ENCODE measurements at places on chromosomes 4 and X.

GRCh38 chr4:130563185-130563888, 1467.4 kb downstream of the C4orf33 start:
- peak; percentile 55 for DNase-seq

GRCh38 chr4:149141391-149141790, 674.3 kb downstream of the IQCM start:
- no peak for DNase-seq

DNA sequence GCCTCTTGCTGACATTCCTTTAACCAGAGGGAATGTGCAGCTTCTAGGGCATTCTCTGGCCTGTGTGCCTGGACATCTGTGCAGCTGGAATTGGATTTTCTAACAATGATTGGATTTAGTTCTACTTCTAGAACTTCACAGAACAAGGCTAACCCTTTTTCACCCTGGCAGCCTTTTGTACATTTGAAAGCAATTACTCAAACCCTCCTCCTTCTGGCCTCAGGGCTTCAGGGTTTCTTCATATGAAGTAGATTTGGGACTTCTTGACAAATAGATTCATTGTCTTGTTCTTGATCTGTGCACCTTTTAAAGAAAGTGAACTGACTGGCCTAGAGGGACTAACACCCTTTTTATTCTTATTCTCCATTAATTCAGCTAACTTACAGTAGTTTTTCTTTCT, 30.1 kb downstream of the SPATA18 start:
- no peak for DNase-seq

DNA sequence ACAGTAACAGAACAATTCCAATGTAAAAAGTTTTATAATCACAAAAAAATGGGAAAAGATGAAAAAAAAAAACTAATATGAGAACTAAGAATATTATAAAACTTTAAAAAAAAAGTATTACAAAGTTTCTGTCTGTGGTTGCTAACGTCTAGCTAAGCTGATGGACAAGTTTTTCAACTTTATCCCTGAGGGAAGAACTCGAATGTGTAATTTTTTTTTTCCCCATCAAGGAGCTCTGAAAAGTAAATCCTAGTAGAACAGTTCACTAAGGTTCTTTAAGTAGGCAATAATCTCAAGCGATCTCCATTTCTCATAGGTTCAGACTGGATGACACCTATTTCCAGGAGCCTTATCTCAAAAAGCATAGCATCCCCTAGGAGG, 14.2 kb downstream of the ADGRA3 start:
- DNase-seq: no peak

DNA sequence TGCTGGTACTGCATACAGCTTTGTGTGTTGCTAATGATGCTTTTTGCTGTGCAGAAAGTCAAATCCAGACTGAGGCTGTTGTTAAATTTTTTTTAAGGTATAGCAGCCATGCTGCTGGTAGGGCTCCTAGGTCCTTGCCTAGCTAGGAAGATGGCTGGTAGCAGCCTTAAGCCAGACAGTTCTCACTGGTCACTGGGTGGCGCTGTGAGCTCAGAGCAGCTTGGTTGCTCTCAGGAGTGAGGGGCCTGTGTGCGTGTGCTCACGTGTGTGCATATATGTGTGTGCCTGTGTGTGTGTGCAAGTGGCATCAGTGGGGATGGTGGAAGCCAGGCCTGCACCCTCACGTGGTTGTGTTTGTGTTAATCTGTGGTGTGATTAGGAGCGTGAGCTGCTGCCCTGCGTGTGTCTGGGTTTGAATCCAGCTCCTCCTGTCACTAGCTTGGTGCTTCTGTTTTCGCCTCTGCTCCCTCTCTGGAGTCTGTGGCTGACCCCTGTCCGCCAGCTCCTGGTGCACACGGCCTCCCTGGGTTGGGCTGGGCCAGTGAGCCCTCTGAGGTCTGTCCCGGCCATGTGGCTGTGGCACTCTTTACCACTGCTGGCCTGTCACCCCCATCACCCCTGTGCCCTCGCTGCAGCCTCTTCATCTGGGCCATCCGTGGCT, 46.1 kb downstream of the SORCS2 start:
- DNase-seq: no peak

DNA sequence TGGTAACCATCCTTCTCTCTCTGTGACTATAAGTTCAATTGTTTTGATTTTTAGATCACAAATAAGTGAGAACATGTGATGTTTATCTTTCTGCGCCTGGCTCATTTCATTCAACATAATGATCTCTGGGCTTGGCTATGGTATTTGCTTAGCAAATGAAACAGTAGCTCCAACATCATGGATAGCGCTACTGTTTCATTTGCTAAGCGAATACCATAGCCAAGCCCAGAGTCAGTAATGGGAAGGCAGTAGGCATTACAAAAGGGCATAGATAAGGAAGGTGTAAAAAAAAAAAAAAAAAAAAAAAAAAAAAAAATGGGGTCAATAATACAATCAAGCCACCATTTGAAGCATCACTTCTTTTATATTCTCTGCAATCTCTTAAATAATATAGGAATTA, 469.0 kb upstream of the ATOH1 start:
- DNase-seq: no peak

DNA sequence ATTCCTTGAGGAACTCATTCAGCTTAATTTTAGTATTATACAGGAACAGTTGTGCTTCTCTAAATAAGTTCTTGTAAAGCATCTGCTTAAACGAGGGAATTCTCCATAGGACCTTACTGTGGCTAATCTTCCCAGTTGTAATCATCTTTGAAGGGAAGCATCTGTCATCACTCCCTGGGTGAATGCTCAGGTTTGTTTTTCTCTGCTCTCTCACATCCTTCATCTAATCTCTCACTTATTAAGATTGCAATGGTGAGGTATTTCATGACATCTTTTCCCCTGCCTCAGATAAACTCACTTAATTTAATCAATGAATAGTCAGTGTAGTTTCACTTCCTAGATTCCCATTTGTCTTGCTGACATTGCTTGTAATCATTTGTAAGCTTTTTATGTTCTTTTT, 121.8 kb upstream of the ADAMTS3 start:
- no peak for DNase-seq

- no peak for DNase-seq
Observed at GRCh38 chr4:114911111-114911510, 202.3 kb downstream of the NDST4 start.

Measured in HTR-8/SVneo (cell line).